CD4-positive, alpha-beta T cell treated with Interleukin-6 at 100 ng/mL for 8 hours (primary cell): ENCODE measurements at places on chromosomes 5 and 9.

DNA sequence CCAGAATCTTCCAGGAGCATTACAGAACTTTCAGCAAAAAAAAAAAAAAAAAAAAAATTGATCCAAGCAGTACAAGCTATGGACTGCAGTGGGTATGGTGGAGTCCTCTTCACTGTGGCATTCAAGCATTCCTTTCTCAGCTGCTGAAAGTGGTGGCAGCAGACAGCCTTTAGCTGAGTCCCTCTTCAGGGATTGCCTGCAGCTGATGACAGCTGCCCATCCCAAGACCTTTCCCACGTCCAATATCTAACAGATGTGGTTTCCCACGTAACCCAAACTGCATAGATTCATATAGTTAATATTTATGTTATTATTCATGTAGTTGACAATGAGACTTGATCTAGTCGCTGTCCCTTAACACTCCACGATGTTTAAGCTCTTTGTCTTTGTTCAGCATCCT lies 475.9 kb downstream of the TLE1 start:
- DNase-seq: no peak

DNA sequence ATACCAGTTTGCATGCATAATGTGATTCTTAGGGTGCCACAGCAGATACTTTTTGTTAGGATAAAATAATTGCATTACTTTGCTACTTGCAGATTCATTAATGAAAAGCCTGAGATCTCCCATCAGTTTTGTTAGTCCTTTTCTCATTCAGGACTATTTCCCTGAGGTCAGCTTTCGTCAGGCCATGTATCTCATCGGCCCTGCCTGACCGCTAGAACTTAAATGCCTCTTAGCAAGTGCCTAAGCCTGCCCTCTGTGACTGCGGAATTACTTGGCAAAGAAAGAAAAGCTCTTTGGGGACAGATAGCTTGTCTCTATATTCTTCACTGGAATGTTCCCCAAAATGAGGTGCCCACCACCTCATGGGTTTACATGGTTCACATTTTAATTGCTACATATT lies 147.8 kb downstream of the KCTD16 start:
- DNase-seq: no peak

DNA sequence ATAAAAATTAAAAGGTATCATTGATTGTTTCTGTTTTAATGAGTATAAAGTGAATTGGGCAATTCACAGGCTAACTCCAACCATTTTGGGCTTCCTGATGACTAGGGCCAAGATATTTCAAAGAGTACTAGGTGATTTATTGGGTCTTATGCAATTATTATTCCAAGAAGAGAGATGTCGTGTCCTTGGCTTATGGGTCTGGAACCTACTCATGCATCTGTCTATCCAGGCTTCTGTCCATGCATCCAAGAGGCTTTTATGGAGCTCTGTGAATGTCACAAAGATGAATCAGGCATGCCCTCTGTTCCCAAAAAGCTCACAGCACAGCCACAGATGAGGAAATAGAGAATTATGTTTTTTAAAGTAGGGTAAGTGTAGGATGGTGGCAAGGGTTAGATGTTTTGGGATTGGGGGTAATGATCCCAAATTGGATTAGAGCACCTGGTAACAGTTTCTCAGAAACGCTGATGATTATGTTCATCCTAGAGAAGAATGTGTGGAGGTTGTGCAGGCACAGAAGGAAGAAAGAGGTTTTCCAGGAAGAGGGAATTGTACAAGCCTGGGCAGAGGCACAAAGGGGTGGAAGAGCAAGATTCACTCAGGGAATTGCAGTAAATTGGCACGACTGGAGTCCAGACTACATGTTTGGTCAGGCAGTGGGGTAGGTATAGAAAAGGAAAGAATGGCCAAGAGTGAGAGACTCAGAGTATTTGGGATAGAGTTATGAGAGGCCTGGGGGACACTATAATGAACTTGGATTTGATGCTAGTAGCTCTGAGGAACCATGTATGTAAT lies 83.0 kb upstream of the TNC start:
- no peak for DNase-seq

- DNase-seq: peak; percentile 32
These were observed at the start of gene IL11RA for GRCh38 chr9:34651876-34652601. Gene IL11RA (plus strand): TSS chr9:34652185. CDS start chr9:34655218, 3,033 bp downstream.

DNA sequence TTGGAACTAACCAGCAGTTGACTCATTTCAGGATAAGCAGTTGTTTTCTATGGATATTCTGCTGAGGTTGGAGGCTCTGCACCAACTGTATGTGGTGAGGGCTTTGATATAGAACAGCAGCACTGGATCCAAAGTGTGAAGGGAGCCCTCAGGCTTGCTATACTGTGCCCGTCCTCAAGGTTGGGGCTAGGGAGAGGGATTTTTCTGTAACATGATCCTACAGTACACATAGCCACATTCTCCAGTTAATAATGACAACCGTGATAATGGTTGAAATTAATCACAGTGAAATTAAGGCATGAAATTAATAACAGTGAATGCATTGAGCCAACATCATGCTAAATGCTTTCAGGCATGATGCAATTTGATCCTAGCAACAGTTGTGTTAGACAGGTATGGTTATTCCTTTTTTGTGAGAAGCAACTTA lies 36.7 kb downstream of the ARHGAP26 start:
- DNase-seq: no peak

GRCh38 chr5:168426007-168426863 lies 60.0 kb upstream of the RARS1 start:
- DNase-seq: no peak

GRCh38 chr9:120571443-120572257 lies 8.3 kb downstream of the CDK5RAP2 start:
- DNase-seq: no peak

DNA sequence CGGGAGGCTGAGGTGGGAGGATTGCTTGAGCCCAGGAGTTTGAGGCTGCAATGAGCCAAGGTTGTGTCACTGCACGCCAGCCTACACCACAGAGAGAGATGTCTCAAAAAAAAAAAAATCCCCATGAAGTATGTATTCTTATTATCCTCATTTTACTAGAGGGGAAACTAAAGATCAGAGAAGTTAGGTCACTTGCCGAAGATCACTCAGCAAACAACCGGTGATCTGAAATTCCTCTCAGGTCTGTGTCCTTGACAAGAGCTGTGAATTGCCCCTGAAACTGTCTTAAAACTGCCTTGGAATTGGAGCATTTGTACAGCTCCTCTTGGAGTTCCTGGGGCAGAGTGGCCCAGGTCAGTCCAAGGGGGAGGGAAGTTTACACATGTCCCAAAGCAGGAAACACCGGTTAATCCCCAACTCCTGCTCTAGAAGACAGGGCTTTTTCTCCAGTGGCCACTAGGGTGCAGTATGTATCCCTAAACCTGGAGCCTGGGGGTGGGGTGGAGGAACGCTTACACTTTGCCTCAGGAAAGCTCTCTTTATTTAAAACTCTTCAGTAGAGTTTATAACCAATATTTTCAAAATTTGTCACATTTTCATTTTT lies 27.6 kb downstream of the AQP7 start:
- DNase-seq: peak; percentile 72

DNA sequence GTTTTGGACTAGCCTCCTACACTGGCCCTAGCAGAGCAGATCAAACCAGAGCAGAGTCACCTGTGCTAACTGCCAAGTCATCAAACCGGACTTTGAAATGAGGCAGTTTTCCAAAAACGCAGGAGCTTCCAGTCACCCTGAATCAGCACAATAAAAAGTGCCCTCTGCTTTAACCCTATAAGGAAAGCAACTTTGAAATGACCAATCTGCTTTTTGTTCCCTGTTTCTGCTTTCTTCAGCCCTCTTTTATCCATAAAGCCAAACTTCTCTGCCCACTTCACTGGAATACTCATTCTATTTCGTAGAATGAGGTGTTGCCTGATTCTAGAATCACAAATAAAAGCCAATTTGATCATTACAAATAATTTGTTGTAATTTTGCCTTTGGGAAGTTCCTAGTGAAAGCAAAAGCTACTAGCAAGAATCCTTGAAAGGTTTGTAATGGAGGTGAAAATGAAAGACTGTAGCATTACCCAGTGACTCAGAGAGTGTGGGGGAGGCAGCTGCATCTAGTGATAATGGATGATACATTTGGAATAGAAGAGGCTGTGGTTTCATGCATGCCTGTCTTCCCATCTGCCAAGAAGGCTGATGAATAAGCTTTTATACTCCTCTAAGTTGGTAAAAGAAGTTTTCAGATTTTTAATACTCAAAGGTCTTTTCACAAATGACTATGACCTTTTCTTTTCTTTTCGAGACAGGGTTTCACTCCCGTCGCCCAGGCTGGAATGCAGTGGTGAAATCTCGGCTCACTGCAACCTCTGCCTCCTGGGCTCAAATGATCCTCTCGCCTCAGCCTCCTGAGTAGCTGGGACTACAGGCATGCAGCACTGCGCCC lies 14.9 kb downstream of the SPAAR start:
- DNase-seq: no peak

DNA sequence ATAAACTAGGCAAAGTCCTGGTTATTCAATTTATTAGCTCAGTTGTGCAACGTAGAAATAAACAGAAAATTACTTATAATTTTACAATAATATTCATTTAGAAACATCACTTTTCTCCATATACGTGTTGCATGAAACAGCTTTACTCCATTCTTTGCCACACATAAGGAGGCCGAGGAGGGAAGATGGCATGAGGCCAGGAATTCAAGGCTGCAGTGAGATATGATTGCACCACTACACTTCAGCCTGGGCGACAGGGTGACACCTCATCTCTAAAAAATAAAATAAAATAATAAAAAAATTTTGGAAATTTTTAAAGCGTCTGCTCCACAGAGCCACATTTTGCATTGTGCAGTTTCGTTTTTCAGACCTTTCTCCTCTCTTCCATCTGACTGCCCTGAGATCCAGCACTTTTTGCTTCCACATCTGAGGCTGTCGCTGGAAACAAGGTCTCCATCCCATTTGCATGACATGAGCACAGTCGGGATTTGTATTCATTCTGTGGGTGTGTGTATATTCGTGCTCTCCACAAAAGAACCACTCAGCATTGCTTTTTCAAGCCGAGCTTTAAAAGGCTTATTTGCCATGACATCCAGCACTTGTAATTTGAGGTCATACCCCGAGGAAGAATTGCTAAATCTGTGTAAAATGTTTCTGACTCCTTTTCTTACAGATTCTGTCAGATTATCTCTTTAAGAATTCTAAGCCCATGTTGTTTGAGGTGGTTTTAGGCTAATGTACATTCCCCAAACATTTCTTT lies 98.6 kb upstream of the MSX2 start:
- DNase-seq: no peak

- no peak for DNase-seq
These were observed 5.8 kb downstream of the POU4F3 start for GRCh38 chr5:146344155-146345118.

GRCh38 chr5:63127054-63127453 lies 548.4 kb downstream of the LRRC70 start:
- DNase-seq: no peak

DNA sequence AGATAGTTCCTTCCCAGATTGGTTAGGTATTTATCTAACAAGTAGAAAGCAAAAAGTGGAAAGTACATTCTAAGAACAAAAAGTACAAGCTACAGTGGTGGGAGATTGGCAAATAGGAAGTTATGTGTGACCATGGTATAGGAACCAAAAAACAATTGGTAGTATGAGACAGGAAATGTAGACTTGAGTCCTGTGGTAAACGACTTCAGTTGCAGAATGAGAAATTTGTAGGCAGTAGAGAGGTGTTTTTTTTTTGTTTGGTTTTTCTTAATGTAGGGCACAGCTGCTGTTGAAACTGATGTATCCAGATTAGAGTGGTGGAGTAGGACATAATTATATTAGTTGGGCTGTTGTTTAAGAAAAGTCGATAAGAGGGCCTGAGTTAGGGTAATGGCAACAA lies 72.0 kb downstream of the CCNH start:
- DNase-seq: peak; percentile 42

GRCh38 chr9:127392166-127392565 lies 4.8 kb upstream of the SLC2A8 start:
- no peak for DNase-seq

DNA sequence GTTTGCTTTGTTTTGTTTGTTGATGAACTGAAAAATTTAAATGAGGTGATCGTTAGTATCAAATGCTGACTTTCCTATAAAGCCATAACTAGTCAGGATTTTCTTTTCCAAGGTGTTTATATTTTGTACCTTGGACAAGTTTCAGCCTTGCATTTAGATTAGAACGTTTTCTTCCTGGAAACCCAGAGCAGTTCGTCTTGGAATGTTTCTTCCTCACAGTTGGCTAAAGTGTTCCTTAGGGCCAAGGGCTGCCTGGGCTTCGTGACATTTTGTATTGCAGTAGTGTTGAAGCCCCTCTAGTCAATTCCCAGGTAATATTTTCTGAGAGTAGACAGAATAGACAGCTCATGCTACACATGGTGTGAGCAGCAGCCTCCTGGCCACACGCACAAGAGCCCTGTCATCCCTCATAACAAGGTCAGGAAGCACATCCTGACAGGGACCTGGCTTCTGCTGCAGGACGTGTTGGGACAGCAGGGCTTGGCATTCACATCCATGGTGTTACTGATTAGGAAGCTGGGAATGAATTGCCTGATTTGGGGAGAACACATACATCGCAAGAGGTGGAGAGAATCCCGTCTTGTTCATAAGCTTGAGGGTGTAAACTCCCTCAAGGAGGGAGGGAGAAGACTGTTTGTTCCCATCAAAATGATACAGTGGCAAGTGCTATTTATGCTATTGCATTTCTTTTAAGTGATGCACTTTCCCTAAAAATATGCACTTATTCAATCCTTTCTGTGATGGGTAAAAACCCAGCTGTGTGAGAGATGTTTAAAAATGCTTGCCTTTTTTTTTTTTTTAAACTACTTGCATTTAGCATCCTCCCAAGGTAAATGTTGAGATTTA lies 31.7 kb downstream of the FUBP3 start:
- DNase-seq: no peak

GRCh38 chr9:69645488-69645887 lies 26.7 kb downstream of the APBA1 start:
- no peak for DNase-seq

DNA sequence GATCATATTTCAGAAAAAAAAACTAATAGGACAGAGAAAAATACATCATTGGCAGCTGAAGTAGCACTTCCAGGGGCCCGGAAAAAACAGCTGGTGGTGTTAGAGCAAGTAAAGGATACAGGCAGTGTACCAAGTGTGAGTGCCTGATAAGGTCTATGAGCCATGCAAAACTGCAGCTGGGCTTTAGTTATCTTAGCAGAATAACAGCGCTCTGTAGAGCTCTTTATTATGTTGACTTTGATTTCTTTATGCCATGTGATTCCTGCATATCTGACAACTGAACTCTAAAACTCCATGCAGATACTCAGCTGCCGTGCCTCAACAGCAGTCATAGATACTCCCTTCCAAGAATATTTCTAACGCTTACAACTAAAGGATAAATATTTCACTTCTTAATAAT lies 119.5 kb downstream of the CAAP1 start:
- no peak for DNase-seq

- DNase-seq: no peak
These were observed 36.9 kb upstream of the MED27 start for GRCh38 chr9:132116583-132116982.

GRCh38 chr5:172119921-172120688 lies 67.9 kb downstream of the STK10 start:
- no peak for DNase-seq

DNA sequence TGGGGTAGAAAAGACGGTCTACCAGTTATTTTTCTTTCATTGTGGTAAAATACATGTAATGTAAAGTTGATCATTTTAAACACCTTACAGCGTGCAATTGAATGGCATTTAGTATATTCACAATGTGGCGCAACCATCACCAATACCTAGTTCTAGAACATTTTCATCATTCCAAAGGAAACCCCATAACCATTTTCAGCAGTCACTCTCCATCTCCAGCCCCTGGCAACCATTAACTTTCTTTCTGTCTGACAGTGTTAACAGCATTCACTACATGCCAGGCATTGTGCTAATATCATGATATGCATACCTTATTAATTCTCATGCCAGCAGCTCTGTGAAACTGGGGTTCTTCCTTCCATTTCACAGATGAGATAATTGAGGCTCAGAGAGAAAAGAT lies 32.0 kb downstream of the PTGS1 start:
- DNase-seq: no peak

- no peak for DNase-seq
These were observed 1481.5 kb downstream of the EFNA5 start for GRCh38 chr5:106189121-106189809.
